Activated CD8-positive, alpha-beta memory T cell treated with anti-CD3 and anti-CD28 coated beads for 1 hour (primary cell): ENCODE measurements at places on chromosomes 6 and 20.

DNA sequence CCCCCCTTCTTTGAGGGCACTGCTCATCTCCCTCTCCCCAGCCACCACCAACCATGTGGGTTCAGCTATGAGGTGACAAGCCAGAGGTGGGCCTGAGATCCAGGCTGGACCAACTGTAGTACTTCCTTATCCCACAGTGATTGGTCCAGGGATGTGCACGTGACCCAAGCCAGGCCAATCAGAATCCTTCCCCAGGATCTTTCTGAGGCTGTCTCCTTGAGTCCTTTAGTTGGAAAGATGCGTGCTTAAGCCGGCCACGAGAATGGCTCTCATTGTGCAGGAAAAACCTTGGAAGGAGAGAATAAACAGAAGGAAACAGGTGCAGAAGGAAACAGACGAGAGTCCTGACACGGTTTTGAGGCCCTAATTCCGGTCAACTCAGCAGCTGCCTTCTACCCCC lies 39.2 kb downstream of the ZC3H12D start:
- DNase-seq, result no peak

DNA sequence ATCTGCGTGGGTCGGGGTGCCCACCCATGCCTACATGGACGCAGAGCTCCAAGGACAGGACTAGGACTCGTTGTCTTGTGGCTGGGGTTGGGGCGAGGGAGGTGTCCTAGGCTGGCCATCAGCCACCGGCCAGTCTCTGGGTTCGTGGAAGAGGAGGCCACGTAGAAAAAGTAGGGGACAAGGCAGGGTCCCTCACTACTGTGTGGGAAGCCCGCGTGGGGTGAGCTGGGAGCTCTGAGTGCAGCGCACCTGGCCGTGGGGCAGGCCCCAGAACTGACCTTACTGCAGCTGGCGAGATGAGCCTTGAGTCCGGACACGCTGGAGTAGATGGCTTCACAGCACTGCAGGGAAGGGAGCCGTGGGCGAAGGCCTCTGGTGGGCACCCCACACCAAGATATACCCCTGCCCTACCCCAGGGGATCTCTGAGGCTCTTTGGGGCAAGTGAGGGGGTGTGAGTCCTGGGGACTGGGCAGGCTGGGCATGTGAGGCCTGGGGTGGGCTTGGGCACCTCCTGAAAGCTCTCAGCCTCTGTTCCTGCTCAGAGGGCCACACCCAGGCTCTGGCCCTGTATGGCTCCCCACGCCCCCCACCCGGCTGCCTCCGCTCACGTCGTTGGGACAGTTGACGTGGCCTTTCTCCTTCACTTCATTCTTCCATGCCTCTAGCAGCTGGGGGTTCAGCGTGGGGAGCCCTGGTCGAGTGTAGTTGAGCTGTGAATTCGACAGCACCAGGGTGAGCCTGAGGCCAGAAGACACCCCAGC lies 5.6 kb upstream of the UCKL1 start:
- no peak for DNase-seq

DNA sequence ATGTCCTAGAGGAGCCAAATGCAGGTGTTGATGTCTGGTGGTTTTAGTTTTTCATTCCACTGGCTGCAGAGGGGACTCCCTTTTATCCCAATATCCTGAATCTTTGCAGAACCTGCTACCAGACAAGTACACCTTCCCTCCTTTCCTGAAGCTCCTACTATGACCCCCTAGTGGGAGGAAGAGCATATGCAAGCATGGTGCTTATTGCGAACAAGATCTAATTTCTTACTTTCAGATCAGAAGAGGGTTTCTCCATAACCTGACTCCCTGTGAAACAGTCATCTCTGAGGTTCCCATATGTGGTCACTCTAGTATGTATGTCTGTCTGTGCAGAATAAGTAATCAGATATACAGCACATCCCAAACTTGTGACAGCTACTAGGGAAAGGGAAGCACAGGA lies 277.2 kb downstream of the ARHGAP18 start:
- no peak for DNase-seq

DNA sequence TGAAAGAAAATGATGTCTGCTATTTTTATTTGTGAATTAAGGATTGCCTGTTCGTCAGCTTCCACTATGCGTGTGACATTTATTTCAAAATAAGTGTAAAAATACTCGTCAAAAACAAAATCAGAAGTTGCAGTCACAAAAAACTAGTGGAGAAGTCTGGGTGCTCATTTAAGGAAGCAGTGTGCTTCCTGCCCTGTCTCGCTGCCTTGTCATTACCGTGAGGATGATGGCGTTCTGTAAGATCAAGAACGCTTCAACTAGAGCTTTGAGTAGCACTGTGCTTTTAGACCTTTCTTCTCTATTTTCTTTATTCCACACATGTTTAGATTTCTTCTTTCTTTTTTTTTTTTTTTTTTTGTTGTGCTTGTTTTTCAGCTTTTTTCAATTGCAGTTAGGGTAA lies 186.9 kb downstream of the TBC1D7 start:
- no peak for DNase-seq

DNA sequence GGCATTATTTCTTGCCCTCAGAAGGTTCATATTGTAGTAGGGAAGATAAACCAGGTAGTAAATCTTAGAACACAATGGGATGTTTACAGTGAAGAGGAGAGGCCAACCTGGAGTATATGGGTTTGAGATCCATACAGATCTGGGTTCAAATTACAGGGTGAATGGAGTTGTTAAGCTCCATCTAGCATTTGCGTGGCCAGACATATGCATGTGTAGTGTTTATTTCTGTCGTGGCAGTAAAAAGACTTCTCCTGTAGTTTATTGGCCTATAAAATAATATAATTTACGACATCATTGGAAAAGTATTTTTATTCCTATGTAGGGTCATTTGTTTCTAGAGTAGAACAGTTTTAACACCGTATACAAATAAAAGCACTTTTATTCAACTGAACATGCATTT lies 25.2 kb upstream of the TULP4 start:
- DNase-seq, result no peak

GRCh38 chr6:20839630-20840029 lies 305.4 kb downstream of the CDKAL1 start:
- DNase-seq, result no peak

DNA sequence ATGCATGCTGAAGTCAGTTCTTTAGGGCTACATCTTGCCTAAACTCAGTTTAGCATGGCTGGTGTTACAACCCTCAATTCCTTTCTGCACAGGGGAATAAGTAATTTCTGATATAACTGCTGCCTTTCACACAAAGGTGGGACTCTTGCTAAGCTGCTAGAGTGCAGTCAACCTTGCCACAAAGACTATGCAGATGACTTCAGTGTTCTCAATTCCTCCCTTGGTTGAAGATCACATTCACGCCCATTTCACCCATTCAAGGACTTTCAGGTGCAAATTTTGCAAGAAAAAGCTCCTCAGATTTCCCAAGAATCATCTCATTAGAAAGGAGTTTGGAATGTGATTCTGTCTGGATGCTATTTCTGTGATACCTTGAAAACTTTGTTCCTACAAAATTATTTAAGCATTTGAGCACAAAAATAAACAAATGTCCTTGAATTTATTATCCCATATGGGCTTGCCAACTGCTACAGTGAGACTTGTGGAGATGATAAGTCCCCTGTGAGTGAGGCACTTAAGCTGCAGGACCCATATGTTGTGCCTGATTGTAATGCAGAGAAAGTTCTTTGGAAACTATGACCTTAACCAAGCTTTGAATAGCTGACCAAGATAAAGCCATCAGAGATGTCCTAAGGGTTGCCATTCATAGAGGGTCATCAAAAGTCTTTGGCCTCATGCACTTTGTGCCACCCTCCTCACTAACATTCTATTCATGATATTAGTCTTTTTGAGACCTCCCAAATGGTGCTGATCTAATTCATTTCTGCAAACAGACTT lies 111.8 kb downstream of the PLCB4 start:
- DNase-seq, result no peak

GRCh38 chr6:169240125-169240524 lies 13.5 kb downstream of the THBS2 start:
- no peak for DNase-seq

GRCh38 chr20:19786311-19786710 lies 28.3 kb downstream of the RIN2 start:
- DNase-seq, result no peak

GRCh38 chr6:130098317-130098716 lies 79.9 kb downstream of the L3MBTL3 start:
- DNase-seq, result no peak

GRCh38 chr6:129774697-129775447 lies 64.9 kb upstream of the ARHGAP18 start:
- peak; percentile 15 for DNase-seq

- DNase-seq, result no peak
Observed at GRCh38 chr6:43848671-43849391, 78.8 kb downstream of the VEGFA start.

- no peak for DNase-seq
Observed at GRCh38 chr20:20824924-20825584, 112.6 kb upstream of the RALGAPA2 start.

DNA sequence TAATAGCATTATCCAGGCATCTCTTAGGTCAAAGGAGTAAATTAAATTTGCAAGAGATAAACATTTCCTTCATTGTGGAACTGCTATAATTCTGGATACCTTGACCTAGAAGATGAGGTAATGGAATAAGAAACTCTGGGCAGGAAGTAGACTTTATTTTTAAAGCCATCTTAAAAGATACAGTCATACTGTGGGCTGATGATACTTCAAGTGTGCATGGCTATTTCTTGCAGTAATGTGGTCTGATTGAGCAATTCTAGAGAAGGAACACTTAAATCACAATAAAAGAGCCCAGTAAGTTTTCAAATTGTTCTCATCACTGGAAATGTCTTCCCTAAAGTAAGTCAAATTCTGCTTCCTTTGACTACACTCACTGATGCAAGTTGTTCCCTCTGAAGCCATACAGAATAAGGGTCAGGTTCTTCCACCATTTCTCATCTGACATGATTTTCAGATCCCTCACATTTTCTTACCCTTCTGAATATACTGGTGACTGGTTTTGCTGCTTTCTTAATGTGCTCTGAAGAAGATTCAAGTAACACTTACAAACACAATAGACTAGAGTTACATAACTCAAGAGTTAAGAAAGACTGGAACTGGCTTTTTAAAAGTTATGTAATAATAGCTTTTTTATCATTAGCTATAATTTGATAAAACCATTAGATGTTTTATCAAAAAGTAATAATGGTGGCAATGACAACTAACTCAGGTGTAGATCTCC lies 62.6 kb upstream of the TMEM244 start:
- no peak for DNase-seq

DNA sequence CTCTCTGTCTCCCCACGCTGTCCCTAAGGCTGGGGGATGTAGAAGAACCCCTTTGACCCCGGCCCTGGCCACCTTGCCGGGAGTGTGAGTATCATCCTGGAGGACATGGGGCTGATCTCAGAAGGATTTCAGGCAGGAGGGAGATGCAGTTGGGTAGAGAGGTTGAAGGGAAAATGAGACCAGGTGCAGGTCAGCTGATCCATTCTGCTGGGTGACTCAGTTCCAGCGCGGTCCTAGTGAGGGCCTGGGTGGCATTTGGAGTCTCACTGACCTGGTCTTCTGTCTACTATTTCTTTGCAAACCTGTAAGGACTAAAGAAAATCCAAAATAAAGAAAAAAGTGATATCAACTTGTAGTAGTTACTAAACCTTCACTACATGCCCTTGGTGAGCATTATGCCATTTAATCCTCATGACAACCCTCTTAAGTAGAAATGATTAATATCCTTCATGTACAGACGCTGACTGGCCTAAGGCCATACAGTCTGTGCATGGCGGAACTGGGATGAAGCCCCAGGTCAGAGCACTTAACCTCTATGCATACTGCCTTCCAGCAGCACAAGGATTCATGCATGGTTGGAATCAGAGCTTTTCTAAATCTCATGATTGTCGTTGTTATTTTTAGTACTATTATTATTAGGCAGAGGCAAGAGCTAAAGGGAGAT lies 106.3 kb downstream of the ZDHHC14 start:
- no peak for DNase-seq

DNA sequence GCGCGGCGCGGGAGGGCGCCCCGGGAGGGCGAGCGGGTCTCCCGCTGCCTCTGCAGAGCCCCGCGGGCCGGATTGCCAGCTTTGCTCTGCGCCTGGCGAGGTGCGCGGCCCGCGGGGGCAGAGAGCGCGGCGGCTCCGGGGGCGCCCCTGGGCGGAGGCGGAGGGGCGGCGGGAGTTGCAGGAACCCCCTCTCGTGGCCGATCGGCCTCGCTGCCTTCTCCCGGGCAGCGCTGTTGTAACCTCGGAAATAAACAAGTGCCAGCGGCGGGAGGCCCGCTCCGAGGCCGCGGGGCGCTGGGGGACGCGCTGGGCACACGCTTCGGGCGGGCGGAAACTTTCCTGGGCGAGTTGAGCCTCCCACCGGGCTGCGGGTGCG lies 1.2 kb downstream of the CDH4 start:
- no peak for DNase-seq

DNA sequence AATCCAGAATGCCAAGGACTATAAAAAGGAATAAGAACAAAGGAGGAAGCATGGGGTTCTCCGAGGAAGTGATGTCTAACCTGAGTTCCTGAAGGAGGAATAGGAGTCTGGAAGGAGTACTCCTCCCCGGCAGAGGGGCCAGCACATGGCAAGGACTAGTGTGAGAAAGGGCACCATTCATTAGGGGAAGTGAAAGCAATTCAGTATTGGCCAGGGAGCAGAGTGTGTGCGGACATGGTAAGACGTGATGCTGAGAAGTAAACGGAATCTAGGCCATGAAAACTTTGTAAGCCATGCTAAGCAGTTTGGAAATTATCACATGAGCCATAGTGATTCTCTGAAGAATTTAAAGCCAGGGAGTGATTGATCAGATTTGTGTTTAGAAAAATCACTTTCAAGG lies 218.9 kb upstream of the PRDM1 start:
- no peak for DNase-seq

DNA sequence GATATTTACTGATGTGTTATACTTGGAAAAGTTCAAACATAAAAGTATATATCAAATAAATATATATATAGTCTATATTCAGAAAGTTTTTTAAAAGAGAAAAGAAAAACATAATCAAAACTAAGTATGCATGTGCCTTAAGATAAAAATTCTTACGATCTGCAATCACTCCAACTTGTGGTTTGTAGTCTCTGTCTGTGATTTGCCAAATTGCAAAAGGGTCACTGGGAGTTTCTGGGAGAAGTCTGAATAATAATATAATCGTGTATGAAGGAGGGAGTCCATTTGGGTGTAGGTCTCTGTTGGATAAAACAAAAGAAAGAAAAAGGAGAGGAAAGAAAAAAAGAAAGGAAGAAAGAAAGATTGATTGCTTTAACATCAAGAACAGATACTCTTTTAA lies 92.4 kb downstream of the COL12A1 start:
- no peak for DNase-seq

GRCh38 chr20:33728463-33728862 lies 3.3 kb upstream of the ZNF341 start:
- no peak for DNase-seq

GRCh38 chr6:111714416-111715270 lies 109.0 kb upstream of the TRAF3IP2 start:
- no peak for DNase-seq

DNA sequence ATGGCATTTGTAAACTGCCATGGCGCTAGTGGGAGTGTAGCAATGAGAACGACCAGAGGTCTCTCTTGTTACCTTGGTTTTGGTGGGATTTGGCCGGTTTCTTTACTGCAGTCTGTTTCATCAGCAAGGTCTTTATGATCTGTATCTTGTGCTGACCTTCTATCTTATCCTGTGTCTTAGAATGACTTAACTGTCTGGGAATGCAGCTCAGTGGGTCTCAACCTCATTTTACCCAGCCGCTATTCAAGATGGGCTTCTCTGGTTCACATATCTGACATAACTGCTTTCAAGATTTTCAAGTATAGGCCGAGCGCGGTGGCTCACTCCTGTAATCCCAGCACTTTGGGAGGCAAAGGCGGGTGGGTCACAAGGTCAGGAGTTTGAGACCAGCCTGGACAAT lies 1.9 kb upstream of the SFT2D1 start:
- DNase-seq, result no peak
